ENCODE measurements at places on chromosomes 12 and 14. TPM values are rescaled to one million over a fixed set of nuclear protein-coding genes. Genes with fewer than 3 reads are reported as not detected.

The IRAK3 gene
- total RNA-seq, result 3.3 TPM

The KLHDC1 gene
- total RNA-seq, result 7.0 TPM

The CLEC4E gene
- total RNA-seq, result 3.2 TPM

The LRP1-AS gene
- not detected for total RNA-seq

GRCh38 chr12:45304514-45305178 is 88.8 kb downstream of the ANO6 start:
- H3K4me1 ChIP-seq, result peaks cover 85% of the 10 kb centered on the region
- no peak overlapping the region for H3K4me3 ChIP-seq
- no peak for DNase-seq
- H3K27ac ChIP-seq, result peak overlapping the region; percentile 64

DNA sequence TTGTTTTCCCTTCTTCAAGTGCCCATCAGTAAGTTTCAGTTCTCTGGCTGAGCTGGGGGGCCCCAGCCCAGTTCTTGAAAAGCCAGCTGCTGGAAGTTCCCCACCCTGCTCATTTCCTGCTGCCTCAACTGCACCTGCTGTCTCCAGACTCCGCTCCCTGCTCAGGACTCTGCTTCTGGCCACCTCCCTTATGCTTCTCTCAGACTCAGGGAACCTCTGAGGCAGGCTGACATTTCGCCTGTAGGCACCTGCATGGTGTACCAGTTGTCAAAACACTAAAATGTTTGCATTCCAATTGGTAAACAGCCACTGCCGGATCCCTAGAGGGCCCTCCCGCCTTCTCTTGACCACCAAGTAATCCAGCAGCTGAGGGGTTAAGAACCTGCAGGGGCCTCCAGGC is 136.5 kb upstream of the VRK1 start:
- H3K27me3 ChIP-seq, result peaks cover 21% of the 10 kb centered on the region
- no peak for DNase-seq
- no peak overlapping the region for H3K4me3 ChIP-seq
- H3K4me1 ChIP-seq, result no peaks in the 10 kb centered on the region

GRCh38 chr12:57730336-57731067 is 8.0 kb downstream of the AGAP2 start:
- H3K4me1 ChIP-seq, result peaks cover 8% of the 10 kb centered on the region
- H3K36me3 ChIP-seq, result no peaks in the 10 kb centered on the region
- peaks cover 31% of the 10 kb centered on the region for H3K27me3 ChIP-seq
- H3K4me3 ChIP-seq, result no peak overlapping the region
- DNase-seq, result no peak

- H3K4me3 ChIP-seq, result no peak overlapping the region
- H3K27ac ChIP-seq, result peak overlapping the region; percentile 69
- no peak for DNase-seq
Observed at GRCh38 chr12:109163167-109163566, 46.8 kb downstream of the ACACB start.

- no peaks in the 10 kb centered on the region for H3K36me3 ChIP-seq
- no peaks in the 10 kb centered on the region for H3K4me1 ChIP-seq
- no peak overlapping the region for H3K4me3 ChIP-seq
- DNase-seq, result no peak
- peaks cover 6% of the 10 kb centered on the region for H3K27me3 ChIP-seq
Observed at GRCh38 chr14:61899497-61899896, 137.3 kb downstream of the SNAPC1 start.

DNA sequence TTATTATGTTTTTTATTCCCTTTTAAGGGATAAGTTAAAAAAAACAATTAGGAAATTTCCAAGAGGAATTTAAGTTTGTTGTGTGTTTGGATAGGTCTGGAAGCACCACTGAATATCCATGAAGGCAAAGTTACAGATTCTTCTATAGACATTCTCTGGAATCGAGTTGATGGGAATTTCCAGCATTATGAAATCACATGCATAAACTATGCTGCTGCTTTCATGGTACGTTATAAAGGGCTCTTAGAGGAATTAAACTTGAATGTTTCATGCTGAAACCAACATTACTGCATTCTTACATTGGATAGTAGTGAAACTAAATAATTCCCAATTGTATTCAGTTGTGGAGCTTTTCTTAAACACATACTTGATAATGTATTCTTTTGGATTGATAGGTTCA is 21.5 kb upstream of the PTPRQ start:
- DNase-seq, result no peak
- no peak overlapping the region for H3K27ac ChIP-seq
- H3K27me3 ChIP-seq, result no peaks in the 10 kb centered on the region

DNA sequence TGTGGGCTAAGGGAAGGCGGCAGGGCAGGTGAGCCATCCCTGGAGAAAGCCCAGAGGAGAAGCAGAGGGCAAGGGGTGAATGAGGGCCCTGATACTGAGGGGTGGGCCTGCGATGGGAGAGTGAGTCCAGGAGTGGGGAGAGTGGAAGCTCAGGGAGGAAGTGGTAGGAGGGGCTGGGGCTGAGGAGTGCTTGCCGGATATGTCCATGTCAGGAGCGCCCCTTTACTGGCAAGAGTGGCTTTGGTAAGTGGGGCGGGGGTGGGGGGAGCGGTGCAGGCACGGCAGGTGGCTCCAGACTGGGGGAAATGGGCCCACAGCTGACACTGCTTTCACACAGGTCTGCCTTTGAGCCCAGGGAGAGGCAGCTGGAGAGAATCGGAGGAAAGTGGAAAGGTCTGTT is 86.4 kb upstream of the GPR68 start:
- no peak overlapping the region for H3K4me3 ChIP-seq
- no peaks in the 10 kb centered on the region for H3K36me3 ChIP-seq
- H3K4me1 ChIP-seq, result peaks cover 69% of the 10 kb centered on the region
- no peak for DNase-seq
- peaks cover 9% of the 10 kb centered on the region for H3K27me3 ChIP-seq

DNA sequence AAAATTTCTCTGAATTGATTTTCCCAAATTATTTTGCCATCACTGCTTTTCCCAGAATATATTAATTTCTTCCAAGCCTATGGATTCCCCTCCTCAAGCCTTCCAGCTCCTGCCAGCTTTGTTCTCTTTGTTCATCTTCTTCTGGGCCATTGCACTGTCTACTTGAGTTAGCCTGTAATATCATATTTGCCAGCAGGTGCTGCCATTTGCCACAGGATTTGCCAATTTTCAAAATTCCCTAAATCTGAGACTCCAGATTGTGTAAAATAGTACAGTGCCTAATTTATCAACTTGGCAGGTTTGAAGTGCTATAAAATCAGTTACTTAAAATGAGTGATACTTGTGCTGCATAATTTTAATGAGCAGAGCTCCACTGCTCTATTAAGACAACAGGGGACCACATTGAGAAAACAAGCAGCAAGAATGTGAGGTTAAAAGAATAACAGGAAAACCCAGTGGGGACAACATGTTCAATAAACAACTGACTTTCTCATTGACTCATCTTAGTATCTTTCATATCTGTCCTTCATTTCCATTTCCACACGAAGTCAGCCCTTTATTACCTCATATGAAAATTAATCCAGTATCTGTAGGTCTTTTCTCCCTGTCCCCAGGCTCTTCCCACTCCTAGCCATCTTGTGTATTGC is 84.6 kb upstream of the CCDC196 start:
- no peaks in the 10 kb centered on the region for H3K36me3 ChIP-seq
- no peak for DNase-seq
- H3K4me1 ChIP-seq, result peaks cover 4% of the 10 kb centered on the region

DNA sequence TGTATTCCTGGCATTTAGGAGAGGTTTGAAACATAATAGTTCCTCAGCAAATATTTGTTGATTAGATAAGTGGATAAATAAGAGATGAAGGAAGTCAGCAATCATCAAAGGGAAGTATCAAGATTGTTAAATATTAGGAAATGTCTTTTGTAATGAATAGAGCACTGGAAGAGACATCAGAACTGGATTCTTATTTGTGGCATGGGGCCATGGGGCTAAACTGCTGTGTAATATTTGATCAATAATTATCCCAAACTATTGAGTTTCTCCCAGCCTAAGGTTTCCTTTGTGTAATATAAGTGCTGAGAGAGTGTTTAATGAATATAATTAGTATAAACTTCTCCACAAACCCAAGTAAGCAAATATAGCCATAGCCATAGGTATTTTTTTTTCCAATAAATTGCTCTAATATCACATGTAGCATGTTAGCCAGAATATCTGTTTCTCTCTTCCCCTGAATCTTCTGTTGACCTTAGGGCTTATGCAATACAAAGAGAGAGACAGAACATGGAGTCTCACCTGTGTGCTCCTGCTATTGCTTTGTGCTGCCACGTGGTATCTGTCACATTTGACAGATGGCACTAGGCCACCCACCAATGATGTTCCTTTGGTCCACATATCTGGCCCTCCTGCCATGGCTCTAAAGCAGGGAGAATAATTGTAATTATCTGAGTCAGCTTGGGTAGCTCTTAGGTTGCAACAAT is 658.7 kb downstream of the SOX5 start:
- no peak overlapping the region for H3K27ac ChIP-seq
- H3K4me3 ChIP-seq, result no peak overlapping the region
- no peak for DNase-seq
- no peaks in the 10 kb centered on the region for H3K27me3 ChIP-seq
- no peaks in the 10 kb centered on the region for H3K36me3 ChIP-seq

DNA sequence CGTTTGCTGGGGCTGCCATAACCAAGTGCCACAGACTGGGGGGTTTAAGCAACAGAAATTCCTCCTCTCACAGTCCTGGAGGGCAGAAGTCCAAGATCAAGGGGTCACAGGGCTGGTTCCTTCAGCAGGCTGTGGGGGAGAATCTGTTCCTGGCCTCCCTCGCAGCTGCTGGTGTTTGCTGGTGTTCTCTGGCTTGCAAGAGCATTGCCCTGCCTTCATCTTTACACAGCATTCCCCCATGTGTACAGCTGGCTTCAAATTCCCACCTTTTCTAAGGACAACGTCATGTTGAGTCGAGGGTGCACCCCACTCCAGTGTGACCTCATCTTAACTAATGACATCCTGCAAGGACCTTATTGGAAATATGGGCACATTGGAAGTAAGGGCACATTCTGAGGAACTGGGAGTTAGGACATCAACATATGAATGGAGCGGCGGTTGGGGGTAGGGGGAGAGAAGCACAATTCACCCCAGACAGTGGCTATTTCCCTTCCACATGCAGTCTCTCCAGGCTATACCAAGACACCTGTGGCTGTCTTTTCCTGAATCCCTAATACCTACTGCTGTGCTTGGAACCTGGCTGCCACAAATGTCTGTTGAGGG is 123.6 kb downstream of the FOXN3 start:
- H3K4me3 ChIP-seq, result no peak overlapping the region
- peak overlapping the region; percentile 37 for H3K27ac ChIP-seq
- peaks cover 8% of the 10 kb centered on the region for H3K36me3 ChIP-seq
- H3K27me3 ChIP-seq, result no peaks in the 10 kb centered on the region

DNA sequence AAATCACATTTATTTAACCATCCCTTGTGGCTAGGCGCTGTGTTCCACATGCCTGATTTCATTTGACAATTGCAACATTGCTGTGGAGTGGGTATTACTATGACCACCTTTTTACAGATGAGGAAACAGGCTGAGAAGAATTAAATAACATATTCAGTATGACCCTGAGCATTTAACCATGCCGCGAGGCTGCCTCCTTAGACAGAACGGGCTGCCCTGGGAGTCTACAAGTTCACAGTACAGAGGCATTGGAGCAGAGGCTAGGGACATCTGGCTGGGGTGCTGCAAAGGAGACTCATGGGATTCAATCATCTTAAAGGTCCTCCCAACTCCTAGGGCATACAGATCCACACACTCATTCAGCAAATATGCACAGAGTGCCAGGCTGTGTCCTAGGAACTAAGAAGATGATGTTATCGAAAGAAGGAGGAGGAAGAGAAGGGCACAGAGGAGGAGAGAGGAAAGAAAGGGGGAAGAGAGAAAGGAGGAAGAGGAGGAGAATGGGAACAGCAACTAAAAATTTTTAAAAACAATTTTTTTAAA is 164.7 kb upstream of the CCND2 start:
- no peaks in the 10 kb centered on the region for H3K27me3 ChIP-seq
- no peak overlapping the region for H3K4me3 ChIP-seq
- no peak for DNase-seq
- H3K36me3 ChIP-seq, result no peaks in the 10 kb centered on the region

- H3K27me3 ChIP-seq, result no peaks in the 10 kb centered on the region
- peaks cover 2% of the 10 kb centered on the region for H3K4me1 ChIP-seq
- H3K27ac ChIP-seq, result peak overlapping the region; percentile 82
- H3K36me3 ChIP-seq, result no peaks in the 10 kb centered on the region
- DNase-seq, result peak; percentile 25
Observed at GRCh38 chr12:89525305-89525823, 483 bp downstream of the POC1B start.

DNA sequence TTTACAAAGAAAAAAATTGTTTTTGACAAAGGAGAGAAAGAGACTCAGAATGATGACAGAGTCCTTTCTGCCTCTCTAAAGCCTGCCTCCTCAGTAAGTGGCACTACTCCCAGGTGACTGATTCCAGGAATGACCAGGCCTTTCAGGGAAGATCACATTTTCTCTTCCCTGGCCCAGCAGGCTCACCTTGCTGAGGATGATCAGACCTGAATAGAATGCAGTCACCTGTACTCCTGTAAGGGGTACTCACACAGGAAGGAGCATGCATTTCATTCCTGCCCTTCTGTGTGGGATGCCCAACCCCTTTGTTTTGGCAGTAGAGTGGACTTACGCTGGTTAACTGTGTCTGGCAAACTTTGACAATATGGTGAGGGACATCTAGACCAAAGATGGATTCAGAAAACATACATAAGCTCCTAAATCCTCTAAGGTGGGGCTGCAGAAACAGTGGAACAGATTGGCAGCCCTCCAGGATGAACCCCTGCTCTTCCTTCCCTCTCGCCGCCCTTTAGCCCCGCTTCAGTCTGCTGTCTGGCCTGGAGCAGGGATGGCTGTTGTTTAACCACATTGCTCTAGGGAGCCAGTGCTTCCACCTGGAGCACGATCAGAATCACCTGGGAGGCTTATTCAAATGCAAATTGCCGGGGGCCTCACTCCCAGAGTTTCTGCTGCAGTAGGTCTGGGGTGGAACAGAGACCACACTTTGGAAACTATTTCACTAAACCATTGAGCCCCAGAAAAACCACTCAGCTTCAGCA is 29.8 kb downstream of the ERG28 start:
- DNase-seq, result no peak
- no peak overlapping the region for H3K4me3 ChIP-seq
- no peaks in the 10 kb centered on the region for H3K4me1 ChIP-seq
- H3K27me3 ChIP-seq, result no peaks in the 10 kb centered on the region
- H3K36me3 ChIP-seq, result no peaks in the 10 kb centered on the region
- H3K27ac ChIP-seq, result no peak overlapping the region

GRCh38 chr14:69326611-69327010 is 66.7 kb downstream of the GALNT16 start:
- peaks cover 46% of the 10 kb centered on the region for H3K36me3 ChIP-seq
- H3K4me1 ChIP-seq, result no peaks in the 10 kb centered on the region
- DNase-seq, result no peak
- no peak overlapping the region for H3K4me3 ChIP-seq
- no peaks in the 10 kb centered on the region for H3K27me3 ChIP-seq

GRCh38 chr12:60201891-60202290 is 606.1 kb downstream of the SLC16A7 start:
- no peak for DNase-seq
- no peak overlapping the region for H3K4me3 ChIP-seq
- no peaks in the 10 kb centered on the region for H3K27me3 ChIP-seq
- H3K36me3 ChIP-seq, result no peaks in the 10 kb centered on the region
- H3K27ac ChIP-seq, result no peak overlapping the region
- no peaks in the 10 kb centered on the region for H3K4me1 ChIP-seq

Data from heart right ventricle (tissue), 16 donors.